ENCODE measurements at places on chromosomes 13 and 19.

DNA sequence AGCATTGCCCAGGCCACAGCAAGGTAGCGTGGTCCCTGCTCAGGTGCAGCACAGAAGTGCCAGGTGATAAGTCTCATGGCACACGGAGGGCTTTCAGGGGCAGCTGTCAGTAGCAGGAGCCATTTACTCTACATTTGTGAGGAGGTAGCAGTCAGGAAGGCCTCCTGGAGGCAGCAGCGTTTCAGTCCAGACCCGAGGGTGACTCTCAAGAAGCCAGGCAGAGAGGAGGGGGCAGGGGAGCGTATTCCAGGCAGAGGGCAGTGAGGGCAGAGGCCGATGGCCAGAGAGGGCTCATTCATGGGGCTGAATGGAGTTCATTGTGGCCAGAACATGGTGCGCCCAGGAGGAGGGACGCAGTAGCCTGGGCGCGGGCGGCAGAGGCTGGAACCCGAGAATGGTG, 8.9 kb downstream of the PIAS4 start:
- no peak for DNase-seq

DNA sequence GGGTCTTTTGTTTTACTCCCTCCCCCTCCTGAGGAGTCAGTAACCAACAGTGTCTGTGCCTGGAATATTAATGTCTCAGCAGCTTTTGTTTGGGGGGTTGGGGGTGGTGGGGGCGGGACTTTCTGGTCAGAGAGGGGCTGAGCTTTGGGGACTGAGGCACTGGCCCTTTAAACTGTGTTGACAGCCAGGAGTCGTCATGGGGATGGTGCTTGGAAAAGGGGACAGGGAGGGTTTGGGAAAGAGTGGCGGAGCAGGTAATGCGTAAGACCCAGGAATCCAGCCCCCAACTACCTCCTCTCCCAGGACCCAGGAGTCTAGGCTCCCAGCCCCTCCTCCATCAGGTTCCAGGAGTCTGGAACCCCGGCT, 5.2 kb downstream of the CADM4 start:
- DNase-seq: peak; percentile 66

DNA sequence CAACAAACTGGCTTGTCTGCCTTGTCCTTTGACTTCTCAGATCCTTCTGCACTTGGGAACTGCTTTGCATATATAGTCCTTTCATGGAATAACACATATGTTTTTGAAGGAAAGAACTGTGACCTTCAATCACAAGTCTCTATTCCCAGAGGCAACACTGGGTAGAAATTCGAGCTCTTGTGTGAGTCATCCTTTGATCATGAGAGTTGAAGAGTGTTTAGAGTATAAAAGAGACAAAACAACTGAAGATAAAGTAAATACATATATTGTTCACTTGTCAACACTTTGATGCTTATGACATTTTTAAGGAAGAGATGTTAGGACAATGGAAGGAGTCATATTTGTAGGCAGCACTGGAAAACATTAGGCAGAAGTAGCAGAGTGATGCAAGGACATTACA, 5.2 kb upstream of the OR7A5 start:
- DNase-seq: no peak

DNA sequence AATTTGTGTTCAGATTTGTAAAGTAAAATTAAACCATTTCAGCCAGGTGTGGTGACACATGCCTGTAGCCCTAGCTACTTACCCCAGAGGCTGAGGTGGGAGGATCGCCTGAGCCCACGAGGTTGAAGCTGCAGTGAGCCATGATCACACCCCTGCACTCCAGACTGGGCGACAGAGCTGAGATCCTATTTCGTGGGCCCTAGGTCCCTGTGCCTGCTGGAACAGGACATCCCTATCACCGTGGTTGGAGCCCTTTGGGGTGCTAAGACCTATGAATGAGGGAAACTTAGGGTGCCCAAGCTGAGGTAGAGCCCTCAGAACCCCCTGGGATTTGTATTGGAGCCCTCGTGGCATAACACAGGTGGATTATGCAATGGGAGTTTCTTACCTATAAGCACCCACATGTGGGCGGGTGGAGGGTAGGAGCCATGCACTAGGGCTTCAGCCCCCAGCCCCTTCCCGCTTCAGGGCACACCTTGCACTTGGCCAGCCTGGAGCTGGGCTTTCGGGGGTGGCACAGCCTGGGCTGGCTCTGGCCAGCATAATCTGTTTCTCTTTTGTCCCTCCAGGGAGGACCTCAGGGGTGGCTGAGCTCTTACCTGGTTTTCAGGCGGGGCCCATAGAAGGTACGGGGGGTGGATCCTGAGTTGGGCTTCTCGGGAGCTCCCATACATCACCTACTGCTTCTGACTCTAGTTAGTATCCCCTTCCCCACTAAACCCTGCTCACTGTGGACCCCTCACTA, 7.2 kb upstream of the USF2 start:
- DNase-seq: peak; percentile 42

DNA sequence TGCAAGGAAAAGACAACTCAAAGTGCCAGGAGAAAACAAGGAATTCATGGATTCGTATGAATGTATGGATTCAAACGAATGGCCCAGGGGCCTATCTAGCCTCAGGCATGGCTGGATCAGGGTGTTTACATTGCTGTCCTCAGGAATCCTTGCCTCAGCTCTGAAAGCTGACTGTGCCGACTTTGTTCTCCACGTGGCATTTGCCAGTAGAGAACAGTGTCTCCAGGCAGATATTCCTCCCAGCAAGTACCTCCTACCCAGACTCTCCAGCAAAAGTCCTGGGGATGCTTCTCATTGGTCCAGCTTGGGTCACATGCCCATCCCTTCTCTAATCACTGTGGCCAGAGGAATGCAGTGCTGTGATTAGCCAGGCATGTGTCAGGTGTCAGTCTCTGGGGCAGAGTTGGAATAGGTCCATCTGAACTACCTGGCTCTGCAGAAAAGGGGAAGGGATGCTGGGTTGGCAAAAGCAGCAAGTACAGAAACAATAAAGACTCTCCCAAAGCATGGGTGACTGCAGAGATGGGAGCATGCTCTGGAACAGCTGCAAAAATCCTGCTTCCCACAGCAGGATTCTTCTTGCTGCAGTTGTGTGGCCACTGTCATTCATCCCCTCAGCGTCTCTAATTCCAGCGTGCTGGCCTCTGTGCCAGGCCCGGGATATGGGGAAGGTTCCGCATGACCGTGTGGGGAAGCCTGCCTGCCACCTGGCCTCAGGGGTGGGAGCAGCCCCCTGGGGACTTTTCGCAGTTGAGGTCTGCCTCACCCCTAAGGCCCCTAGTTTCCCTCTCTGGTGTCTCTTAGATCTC, 30.0 kb downstream of the CCNE1 start:
- DNase-seq: peak; percentile 82

DNA sequence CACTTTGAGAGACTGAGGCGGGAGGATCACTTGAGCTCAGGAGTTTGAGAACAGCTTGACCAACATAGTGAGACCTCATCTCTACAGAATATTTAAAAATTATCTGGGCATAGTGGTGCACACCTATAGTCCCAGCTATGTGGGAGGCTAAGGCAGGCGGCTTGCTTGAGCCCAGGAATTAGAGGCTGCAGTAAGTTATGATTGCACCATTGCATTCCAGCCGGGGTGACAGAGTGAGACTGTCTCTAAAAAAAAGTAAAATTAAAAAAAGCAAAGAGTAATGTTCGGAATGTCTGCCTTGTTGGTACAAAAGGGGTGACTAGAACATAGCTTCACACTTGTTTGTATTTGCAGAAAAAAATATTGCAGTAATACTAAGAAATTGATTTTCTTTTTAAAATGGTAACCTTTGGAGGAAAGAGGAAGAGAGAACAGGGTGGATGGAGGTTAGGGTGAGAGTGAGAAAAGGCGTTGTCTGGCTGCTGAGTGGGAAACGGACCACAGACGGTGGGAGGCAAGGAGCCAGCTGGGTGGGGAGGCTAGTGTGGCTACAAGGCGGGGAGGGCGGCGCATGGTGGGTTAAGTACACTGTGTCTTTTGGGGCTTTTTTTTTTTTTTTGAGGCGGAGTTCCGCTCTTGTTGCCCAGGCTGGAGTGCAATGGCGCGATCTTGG, 10.2 kb downstream of the PPP1R14A start:
- DNase-seq: no peak

- DNase-seq: no peak
These were observed 43.0 kb downstream of the RB1 start for GRCh38 chr13:48346583-48346982.

GRCh38 chr19:43780706-43781525, at the start of gene KCNN4:
KCNN4 (minus strand) TSS chr19:43780973; CDS start chr19:43780861, 112 bp downstream.
- DNase-seq: no peak

DNA sequence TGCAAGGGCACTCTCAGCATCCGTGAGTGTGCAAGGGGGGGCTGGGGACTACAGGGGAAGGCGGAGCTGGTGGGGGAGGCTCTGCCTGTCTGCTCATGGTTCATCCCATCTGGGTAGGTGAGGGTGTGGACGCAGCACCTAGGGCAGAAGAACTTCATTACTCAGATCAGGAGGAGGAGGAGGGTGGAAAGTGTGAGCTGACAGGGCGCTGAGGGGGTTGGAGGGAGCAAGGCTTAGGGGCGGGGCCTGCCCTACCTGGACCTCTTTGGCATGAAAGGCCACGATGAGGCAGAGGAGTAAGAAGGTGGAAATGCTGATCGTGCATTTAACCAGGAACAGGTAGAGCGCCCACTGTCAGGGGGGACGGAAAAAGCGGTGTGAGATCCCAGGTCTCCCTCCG, 4.5 kb downstream of the KCNN4 start:
- DNase-seq: no peak

GRCh38 chr19:10826846-10827245, 9.2 kb downstream of the TMED1 start:
- no peak for DNase-seq

- DNase-seq: no peak
These were observed 136.2 kb upstream of the ZNF536 start for GRCh38 chr19:30235946-30236345.

DNA sequence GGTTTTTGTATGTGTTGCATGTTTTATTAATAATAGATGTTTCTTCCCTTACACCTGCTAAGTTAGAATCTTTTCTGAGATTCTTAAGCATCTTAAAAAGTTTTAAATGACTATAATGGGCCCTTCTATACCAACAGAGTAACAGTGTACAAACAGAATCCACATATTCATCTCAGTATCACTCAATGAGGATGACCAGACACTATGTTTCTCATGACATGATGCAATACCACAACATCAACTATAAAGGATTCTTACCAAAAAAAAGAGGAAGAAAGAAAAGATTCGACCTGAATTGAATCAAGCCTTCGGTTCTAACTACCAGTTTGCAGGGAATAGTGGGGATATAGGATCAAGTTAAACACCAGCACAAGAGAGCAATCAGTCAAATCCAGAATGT, 56.5 kb downstream of the INTS6 start:
- DNase-seq: no peak

- DNase-seq: no peak
These were observed 6.9 kb downstream of the MBNL2 start for GRCh38 chr13:97228850-97229521.
